ENCODE measurements at places on chromosomes 12 and 14. TPM values are rescaled to one million over a fixed set of nuclear protein-coding genes. Genes with fewer than 3 reads are reported as not detected.

GRCh38 chr14:37985826-37986470, 221.8 kb upstream of the SSTR1 start:
- DNase-seq: peak; percentile 6

- DNase-seq: no peak
Observed at GRCh38 chr12:53166837-53167236, 13.7 kb upstream of the ZNF740 start.

DNA sequence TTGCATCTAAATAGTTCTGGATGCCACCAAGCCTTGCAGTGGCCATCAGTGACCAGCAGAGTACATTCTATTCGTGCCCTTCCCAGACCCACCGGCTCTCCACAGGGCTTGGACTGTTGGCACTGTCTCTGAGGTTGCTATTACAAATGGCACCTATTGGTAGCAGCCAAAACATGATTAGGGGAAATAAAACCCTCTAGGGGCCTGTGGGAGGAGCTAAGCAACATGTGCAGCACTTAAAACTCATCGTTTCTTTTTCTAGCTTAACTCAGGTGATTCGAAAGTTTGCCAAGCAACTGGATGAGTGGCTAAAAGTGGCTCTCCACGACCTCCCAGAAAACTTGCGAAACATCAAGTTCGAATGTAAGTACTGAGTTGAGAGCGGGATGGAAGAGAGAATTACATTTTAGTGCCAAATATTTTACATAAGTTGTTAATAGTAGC, 65.4 kb upstream of the RIC8B start:
- DNase-seq: no peak

DNA sequence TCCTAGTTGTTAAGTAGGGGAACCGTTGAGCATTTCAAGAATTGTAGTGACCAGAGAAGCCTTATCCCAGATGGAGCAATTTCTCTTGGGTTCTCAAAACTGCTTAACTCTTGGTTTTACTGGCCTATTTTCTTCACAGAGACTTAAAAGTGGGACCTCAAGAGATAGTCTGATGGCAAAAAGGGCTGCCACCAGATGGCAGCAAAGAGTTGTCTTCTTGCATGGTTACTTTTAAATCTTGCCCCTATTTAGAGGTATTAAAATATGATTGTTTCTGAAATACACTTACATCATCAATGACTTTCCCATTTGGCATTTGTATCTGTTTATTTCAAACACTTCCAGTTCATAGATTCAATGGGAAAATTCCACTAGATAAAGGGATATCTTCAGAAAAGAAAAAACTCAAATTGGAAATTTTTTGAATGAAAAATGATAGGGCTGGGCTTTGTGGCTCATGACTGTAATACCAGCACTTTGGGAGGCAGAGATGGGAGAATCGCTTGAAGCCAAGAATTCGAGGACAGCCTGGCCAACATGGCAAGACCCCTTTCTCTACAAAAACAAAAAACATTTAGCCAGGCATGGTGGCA, 69.9 kb upstream of the CNTN1 start:
- DNase-seq: no peak

DNA sequence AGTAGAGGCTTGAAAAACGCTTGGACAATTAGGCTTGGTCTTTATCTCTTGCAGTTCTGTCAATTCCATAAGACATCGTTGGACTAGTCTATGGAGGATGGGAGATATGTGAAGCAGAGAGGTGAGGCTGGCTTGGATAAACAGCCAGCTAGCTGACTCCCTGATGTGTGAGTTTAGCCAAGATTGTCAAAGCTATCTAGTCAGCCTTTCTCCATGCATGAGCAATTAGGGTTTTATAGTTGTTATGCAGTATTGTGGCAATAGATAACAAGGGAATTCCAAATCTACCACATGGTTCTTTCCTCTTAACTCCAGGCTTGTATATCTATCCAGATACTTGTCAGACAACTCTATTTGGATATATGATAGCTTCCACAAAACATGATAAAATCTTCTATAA, 153.6 kb upstream of the NRXN3 start:
- DNase-seq: no peak

The ANKRD13A gene
- total RNA-seq: 82.7 TPM

The MANSC4 gene
- total RNA-seq: not detected

GRCh38 chr12:3496957-3497356, 6.0 kb downstream of the PRMT8 start:
- no peak for DNase-seq

The LRRIQ1 gene
- total RNA-seq: not detected

DNA sequence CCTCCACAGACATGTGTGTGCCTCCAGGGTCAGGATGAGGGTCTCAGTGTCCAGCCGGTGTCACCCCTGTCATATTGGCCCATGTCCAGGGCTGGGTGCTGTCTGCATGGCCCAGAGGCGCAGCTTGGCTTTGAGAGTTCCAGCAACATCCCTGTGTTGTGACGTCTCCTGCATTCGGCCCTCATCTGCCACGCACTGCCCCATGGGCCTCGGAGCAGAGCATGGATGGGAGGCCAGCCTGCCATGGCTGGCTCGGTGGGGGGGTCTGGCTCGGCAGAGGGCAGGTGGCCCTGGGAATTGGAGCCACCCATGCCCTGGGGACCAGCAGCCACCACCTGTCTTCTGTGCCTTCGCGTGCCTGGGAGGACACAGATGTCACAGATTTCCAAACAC, 10.8 kb upstream of the TEX22 start:
- DNase-seq: no peak

DNA sequence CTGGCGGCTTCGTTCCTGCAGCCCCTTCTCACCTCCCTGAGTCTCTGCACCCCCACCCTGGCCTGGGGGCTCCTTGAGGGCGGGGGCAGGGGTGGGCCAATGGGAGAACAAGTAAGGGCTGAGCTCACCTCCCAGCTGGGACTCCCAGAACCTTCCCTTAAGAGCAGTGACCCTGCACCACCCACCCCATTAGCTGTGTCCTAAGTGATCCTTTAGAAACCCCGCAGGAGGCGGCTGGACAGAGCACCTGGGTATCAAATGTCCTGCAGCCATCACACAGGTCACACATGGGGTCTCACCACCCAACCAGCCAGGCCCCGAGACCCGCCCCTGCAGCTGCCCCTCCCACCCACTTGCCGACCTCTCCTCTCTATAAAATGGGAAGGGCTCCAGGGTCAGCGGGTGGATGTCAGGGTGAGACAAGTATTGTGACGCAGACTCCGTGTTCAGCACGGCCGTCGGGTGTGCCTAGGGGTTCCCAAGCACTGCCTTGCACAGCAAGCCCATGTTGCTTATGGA, 151.2 kb upstream of the C14orf180 start:
- DNase-seq: no peak

The ADAM21 gene
- not detected for total RNA-seq

The SLCO1A2 gene
- total RNA-seq: not detected

The ASB2 gene
- 2.8 TPM for total RNA-seq

The EMC9 gene
- 9.5 TPM for total RNA-seq

GRCh38 chr12:5247144-5247543, 184.8 kb upstream of the NTF3 start:
- DNase-seq: no peak

GRCh38 chr12:2374092-2374906, 321.5 kb downstream of the CACNA1C start:
- no peak for DNase-seq

DNA sequence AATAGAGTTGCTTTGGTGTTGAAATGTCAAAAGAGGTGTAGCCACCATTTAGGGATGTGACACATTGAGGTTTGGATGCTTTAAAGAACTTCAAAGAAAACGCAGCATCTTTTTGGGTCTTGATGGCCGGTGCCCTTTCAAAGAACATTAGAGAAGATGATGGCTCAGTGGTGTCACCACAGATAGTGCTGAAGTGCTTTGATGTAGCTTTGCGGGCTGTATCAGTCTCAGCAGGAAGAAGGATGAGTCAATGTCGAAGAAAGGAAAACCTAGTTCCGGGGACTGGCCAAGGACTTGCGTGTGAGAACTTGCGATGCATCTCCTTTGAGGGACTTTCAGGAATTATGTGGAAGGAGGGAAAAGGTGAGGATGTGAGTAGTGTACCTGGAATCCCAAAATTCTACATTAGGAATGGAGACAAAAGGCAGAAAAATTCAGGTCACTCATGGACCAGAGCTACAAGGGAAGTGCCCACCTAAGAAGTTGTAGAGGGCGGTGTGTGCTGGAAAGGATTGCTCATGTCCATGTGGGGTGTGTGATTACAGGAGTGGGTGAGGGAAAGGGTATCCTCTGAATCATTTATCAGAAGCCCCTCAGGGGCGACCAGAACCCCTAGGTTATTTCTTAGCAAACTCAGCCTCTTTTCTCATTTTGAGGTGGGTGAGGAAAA, 39.7 kb upstream of the GZMB start:
- peak; percentile 53 for DNase-seq

DNA sequence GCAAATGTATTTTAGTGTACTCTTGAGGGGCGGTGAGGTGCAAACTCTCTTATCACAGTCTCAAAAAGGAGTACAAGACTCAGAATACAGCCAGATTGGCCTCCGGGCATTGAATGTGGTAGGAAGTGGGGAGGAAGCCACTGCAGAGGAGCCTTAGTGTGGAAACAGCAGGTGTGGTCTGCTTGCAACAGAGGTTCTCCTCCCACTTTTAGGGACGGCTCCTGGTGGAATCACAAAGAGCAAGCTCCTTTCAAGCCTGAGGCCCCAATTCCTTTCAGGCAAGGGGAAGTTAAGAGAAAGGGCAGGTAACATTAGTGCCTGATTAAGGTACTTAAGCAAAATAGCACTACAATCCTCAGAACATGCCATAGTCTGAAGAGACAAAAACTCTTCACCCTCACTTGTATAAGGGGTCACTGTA, 23.7 kb upstream of the SLC2A3 start:
- no peak for DNase-seq

DNA sequence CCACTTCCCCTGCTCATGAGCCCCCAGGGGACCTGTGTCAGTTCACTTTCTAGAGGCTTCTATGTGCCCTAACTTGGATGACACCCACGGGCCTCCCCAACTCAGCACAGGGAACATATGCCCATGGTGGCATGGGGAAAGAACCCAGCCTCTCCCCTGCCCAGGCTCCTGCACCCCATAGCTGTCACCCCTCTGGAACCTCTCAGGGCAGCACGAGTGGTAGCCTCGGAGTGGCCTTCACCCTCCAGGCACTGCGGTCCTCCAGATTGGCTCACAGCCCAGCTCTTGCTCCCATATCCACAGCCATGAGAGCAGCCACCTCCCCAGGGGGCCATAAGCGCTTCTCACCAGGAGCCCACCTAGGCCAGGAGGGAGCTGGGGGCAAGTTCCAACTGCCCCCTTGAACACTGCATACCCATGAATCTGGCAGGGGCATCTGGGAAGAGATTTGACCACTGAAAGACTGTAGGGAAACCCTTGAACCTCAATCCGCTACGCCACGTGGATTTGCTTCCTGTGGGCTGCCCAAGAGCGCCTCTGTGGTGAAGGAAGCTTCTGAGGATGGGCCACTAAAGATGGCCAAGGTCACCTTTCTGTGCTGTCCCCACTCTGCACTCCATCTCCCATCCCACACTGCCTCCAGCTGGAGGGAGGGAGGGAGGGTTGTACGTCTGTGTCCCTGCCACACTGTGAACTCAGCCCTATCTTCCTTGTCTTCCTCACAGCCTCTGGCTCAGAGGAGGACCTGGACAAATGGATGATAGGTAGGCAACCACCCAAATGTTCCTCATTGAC, 11.9 kb downstream of the PLD4 start:
- DNase-seq: no peak

DNA sequence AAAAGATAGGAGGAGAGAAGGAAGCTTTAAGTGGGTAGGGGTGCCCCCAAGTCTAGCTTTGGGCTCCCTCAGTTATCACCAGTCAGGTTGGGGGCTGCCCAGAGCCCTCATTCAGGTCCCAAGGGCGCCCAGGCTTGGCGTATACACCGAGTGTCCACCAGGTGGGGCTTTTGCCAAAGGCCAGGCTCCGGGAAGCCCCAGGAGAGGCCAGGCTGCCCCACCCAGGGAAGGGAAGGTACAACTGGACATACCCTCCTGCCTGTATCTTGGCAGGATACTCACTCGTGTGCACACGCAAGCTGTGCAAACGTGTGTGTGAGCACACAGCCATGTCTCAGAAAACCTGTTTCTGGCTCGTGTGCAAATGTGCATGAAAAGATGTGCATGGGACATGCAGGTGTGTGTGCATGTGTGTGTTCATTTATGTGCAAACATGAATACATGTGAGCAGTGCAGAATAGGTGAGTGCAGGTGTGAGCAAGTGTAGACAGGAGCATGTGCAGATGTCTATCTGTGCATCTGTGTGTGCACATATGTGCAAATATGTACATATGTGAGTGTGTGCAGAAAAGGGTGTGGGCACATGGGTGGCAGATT, 103.9 kb upstream of the MYL2 start:
- peak; percentile 39 for DNase-seq

The SIX1 gene
- not detected for total RNA-seq

The FOXA1 gene
- 0.67 TPM for total RNA-seq

The PRIMA1 gene
- total RNA-seq: not detected

The CMKLR1 gene
- total RNA-seq: 1.2 TPM

The FLVCR2 gene
- total RNA-seq: 7.1 TPM

GRCh38 chr12:10130042-10130441, at the start of gene CLEC7A:
Gene CLEC7A, minus strand, starts transcription at chr12:10130199. Its CDS starts 117 bp downstream, at chr12:10130082.
- no peak for DNase-seq

The VWF gene
- total RNA-seq: not detected

GRCh38 chr14:95098984-95099599, 58.2 kb downstream of the DICER1 start:
- DNase-seq: peak; percentile 40

Measured in T-cell (primary cell).